ENCODE measurements at places on chromosomes 3 and 15.

- DNase-seq, result no peak
These were observed 15.4 kb downstream of the CCDC54 start for GRCh38 chr3:107392549-107393165.

GRCh38 chr3:178099862-178100261 is 436.4 kb upstream of the KCNMB2 start:
- DNase-seq, result no peak

GRCh38 chr3:196962108-196962929 is 6.3 kb downstream of the PIGZ start:
- DNase-seq, result no peak

DNA sequence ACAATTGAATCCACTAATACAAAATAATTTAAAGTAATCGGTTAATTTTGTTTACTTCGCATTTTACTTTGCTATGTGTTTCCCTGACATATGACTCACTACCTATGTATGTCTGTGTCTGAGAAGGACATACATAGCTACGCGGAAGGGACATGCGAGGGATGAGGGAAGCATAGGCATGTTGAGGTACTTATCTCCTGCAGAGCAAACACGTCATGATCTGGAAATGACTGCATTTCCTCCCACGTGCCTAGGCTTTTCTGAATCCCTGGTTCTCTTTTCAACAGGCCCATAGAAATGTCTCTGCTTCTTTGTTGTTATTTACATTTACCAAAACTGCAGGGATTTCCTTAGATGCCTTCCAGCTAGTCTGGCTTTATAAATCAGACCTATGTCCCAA is 27.5 kb downstream of the ALCAM start:
- no peak for DNase-seq

GRCh38 chr15:74614744-74615507 is 710 bp upstream of the CLK3 start:
- DNase-seq, result peak; percentile 95

DNA sequence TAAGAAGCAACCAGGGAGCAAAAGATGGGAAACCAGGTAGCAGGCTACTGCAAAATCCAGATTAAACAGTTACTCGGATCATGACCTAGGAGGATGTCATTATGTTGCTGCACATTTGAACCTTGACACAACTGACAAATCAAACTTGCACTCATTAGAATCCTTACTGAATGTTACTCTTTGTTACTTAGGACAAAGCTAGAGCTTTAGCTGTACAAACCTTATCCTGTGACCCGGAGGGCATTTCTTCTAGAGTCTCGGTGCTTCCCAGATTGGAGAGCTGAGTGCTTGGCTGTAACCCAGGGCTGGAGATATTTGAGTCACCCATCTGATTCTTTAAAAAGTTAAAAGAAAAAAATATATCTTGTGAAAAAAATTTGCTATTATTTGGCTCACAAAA is 43.4 kb downstream of the DCP1A start:
- no peak for DNase-seq

DNA sequence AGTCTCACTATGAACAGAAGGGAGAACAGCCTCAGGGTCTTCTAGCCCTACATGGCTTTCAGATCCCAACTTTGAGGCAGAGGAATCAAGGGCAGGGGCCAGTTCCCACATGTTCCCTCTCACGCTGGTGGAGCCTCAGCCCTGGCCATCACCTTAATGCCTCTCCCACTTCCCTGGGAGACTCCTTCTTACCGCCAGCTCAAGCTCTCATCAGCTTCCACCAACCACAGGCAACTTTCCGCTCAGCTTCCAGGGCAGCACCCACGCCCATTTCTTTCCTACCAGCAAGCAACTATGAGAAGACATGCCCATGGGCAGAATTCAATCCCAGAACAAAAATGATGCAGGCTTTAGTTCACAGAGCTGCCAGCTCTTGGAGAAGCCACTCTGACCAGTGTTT is 63.5 kb downstream of the RUBCN start:
- no peak for DNase-seq

DNA sequence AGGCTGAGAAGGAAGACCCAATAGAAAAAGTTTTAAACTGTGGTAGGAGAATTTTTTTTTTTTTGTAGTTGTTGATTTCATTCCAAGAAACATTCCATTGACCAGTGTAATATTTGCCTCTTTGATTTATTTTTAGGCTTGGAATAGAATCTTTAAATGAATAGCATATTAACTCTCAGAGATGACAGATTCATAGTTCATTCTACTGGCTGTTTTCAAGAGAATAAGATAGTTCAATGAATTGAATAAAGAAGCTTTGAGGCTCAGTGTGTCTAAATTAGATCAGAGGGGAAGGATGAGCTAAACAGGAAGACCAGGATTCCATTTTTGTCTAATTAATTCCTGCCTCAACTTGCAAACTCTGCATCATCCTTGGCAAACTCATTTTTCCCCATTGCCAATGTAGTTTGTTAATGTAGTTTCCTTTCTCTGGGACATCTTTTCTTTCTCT is 98.4 kb downstream of the NAALADL2 start:
- no peak for DNase-seq

DNA sequence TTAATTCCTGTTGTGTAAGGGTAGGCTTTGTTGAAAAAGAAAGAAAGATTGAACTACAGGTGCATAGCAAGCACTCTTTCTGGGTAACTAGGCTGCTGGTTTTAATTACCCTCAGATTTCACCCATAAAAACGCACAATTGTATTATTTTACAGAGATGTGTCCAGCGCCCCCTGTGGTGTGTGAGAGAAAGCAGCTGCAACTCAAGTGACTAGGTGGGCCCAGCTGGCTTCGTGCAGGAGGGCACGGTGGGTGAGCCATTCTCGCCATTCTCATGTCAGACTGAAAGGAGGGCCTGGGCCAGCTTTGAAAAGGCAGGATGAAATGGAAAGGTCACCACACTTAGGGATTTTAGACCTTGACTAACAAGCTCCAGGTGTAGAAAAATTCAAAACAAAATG is 122.6 kb downstream of the LRIG1 start:
- peak; percentile 56 for DNase-seq

- DNase-seq, result no peak
These were observed 41.0 kb downstream of the CRYGS start for GRCh38 chr3:186502966-186503712.

- DNase-seq, result no peak
These were observed 19.6 kb upstream of the CPOX start for GRCh38 chr3:98612996-98613517.

DNA sequence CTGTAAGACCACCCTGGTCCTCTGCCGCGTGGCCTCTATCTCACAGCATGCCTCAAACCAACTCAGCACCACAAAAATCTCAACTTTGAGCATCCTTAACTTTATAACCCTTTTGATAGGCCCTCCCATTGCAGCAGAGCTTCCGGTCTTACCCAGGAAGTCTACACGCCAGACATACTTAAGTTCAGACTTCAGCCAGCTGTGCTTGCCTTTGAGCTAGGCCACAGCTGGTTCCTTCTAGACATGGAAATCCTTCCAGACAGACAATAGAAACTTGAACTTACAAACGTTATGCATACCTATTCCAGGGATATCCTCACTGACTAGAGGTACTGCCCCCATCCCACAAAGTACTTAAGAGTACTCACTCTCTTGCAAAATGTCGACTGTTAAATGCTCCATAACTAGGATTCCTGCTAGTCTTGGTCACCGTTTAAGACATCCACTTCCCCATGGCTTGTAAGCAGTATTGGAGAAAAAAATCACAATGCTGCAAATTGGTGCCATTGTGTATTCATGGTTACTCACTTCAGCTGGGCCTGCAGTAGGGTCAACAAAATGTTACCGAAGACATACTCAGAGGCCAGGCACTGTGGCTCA is 183.5 kb downstream of the TBL1XR1 start:
- DNase-seq, result no peak
